ENCODE measurements at places on chromosomes 7 and 10.

DNA sequence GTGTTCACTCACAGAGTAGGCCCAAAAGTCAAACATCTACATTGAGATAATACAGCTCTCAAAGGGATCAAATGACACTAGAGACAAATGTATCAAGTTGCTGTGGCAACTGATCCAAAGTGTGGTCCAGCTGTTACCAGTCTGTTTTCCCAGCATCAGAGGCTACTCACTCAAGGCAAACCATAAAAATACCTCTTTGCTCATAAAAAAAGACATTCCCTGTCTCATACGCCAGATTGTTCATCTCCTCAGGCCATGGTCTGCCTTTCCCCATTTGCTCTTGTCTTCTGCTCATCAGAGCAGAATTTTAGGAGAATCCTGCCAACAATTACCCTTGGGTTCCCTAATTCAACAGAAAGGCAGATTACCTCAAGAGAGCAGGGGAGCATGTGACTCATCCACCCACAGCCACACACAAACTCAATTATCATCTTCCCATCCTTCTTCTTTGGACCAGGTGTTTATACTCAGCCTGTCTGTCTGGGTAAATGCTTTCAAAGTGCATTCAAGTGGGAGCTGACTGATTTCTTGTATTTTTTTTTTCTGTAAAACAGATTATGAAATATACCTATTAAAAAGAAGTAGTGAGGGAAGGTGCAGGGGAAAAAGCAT lies 226.5 kb upstream of the HPS1 start:
- peak; percentile 54 for DNase-seq

DNA sequence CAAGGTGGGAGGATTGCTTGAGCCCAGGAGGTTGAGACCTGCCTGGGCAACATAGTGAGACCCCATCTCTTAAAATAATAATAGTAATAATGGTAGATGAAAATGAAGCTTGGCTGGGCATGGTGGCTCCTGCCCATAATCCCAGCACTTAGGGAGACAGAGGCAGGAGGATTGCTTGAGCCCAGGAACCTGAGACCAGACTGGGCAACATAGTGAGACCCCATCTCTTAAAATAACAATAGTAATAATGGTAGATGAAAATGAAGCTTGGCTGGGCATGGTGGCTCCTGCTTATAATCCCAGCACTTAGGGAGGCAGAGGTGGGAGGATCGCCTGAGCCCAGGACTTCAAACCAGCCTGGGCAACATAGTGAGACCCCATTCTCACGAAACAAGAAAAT lies 49.5 kb upstream of the LMTK2 start:
- DNase-seq, result no peak

DNA sequence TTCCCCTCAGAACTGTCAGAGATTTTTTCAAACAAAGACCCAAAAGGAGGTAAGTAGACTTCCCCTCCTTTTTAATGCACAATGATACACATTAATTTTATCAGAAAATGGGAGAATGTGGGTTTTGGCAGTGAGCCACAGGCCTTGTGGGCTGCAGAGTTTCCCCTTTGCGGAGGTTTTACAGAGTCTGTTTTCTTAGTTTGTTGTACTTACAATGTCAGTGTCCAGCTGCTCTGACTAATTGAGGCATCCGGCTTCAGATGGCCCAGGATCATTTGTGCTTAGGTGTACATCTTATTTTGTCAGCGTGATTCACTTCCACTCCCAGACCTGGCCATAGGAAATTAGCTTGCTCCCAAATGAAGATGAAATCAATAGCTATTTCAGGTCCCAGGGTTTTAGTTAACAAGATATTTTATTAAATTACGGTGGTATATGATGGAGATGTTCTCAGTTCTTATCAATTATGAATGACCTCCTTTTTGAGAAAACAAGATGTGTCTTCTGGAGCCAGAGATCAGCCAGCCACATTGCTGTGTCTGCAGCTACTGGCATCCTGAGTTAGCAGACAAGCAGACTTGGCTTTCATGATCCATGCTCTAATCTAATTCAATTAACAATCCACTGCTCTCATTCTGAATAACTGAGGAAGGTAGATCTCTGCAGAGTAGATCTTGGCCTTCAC lies 1086.6 kb upstream of the SORCS1 start:
- no peak for DNase-seq

GRCh38 chr10:46992803-46993561 lies 81.8 kb downstream of the PTPN20 start:
- DNase-seq, result no peak

DNA sequence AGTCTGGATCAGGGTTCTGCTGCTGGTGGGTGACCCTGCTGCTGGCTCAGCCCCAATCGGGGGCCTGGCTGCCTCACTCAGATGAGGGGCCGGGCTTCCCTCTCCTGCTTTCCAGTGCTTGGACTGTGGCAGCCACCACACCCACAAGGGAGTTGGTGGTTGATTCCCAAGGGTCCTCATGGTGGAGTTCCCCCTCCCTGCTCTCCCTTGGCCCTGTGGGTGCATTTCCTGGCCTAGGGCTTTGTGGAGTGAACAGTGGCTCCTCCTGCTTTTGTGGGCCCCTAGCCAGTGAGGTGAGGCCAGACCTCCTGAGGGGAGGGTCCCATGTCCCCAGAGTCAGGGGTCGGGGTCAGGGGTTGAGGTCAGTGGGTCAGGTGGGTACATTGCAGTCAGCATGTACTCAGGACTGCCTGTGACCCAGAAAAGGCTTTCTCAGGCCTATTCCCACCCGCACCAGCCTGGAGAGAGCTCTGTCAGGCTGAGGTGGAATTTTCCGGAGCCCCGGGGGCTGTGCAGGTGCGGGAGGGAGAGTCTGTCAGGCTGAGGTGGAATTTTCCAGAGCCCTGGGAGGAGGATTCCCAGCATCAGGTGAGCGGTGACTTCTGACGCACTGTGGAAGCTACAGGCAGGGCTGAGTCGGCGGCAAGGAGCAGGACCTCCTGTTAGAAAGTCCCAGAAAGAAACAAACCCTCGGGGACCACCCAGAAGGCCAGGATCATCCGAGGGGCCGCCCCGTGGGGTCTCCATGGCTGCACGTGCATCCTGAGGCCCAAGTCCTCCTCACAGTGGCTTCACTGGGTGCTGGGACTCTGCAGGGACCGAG lies 94.4 kb upstream of the INSIG1 start:
- DNase-seq, result no peak

GRCh38 chr7:101099969-101100781 lies 14.9 kb downstream of the TRIM56 start:
- no peak for DNase-seq

DNA sequence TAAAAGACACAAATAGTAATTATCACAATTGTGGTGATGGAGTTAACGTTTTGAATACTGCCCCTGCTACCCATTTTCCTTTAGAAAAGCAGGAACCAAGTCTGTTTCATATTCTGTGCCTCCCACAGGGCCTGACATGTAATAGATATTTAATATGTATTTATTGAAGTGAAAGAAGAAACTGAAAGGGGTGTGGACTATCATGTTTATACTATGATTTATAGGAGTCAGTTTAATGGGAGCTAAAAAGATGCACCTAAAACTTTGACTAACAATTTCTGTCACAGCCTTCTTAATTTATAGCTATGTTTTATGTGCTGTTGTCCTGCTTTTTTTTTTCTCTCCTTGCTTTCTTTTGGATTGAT lies 24.1 kb upstream of the BHLHA15 start:
- DNase-seq, result no peak

DNA sequence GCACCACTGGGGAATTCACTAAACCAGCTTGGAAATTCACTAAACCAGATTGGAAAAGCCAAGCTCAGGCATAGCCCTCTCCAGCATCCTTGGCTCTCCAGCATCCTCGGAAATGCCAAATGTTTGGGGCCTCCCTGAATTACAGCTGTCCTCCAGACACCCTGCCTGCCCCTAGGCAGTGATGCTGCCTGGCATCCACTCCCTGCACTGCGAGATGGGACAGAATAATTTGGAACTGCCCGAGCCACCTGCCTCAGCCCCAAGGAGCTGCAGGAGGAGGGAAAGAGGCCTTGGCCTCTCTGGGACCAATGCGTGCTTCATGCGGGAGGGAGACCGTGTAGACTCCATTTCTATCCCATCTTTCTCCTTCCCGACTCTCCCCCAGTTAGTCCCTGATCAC lies 64.3 kb downstream of the INSIG1 start:
- DNase-seq, result no peak

- DNase-seq, result no peak
Observed at GRCh38 chr10:76871697-76872295, 765.8 kb downstream of the KCNMA1 start.

GRCh38 chr10:76036111-76036940 lies 604.9 kb downstream of the LRMDA start:
- DNase-seq, result peak; percentile 69

GRCh38 chr10:59537501-59537900 lies 172.1 kb downstream of the SLC16A9 start:
- no peak for DNase-seq

DNA sequence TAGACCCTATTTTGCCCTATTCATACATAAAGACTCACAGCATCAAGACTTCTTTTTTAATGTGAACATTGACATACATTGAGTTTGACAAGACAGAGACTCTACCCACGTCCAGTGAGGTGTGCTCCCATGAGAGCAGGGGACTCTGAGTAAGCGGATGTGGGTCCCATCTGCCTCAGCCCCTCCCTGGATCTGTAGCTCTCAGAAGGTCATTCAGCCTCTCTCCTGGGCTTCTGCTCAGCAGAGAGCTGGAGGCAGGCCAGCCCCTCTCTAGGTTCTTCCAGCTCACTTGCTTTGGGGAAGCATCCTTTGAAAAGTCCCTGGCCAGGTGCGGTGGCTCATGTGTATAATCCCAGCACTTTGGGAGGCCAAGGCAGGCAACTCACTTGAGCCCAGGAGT lies 146.9 kb upstream of the ZMIZ1 start:
- no peak for DNase-seq

- DNase-seq, result no peak
Observed at GRCh38 chr7:151818674-151819519, 58.0 kb downstream of the PRKAG2 start.

DNA sequence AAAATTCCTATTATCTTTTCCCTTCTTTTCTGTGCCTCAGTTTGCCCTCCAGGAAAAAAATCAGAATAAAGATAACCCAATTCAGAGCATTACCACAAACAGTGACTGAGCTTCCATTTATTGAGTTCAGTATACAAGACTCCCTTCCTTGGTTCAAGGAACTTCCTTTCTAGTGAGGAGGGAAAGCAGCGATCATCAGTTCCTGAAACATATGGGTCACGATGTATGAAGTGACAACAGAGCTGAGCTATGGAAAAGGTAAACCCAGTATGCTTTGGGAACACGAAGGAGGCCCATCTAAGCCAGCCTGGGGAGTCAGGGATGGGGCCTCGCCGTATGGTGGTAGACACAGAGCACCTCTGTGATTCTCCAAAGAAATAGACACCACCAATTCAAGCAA lies 15.8 kb downstream of the C10orf71 start:
- DNase-seq, result no peak

- DNase-seq, result no peak
Observed at GRCh38 chr10:50561816-50562215, 61.9 kb downstream of the SGMS1 start.

DNA sequence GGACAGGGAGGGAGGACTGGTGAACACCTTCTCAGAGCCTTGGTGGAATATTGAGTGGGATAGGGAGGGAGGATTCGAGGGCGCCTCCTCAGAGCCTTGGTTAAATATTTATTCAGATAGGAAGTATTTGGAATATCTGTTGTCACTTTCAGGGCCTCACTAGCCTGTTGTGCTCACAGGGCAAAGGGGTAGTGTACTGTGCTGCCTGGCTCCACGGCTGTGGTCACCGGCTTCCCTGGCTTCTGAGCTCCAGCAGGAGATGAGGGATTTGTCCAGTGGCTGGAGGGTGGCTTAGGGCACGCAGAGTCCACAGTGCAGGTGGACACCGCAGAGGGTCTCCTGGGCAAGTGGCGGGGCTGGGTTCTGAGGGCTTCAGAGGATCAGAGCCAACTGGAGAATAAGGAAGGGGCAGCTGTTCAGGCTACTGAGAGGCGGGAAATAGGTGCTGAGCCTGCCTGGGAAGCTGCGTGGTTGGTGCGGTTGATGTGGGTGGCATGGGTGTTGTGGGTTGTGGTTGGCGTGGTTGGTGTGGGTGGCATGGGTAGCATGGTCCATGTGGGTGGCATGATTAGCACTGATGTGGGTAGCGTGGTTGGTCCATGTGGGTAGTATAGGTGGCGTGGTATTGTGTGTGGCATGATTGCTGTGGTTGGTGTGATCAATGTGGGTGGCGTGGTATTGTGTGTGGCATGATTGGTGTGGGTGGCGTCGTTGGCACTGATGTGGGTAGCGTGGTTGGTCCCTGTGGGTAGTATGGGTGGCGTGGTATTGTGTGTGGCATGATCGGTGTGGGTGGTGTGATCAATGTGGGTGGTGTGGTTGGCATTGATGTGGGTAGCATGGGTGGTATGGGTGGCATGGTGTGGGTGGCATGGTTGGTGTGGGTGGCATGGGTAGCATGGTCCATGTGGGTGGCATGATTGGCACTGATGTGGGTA lies 16.7 kb downstream of the INPP5A start:
- no peak for DNase-seq

DNA sequence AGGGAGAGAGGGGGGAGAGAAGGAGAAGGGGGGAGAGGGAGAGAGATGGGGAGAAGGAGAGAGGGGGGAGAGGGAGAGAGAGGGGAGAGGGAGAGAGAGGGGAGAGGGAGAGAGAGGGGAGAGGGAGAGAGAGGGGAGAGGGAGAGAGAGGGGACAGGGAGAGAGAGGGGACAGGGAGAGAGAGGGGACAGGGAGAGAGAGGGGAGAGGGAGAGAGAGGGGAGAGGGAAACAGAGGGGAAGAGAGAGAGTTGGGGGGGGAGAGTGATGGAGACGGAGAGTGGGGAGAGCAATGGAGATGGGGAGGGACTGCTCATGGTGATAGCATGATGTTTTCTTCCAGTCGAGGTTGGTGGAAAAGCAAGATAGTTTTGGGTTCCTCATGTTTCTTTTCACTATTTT lies 172.4 kb downstream of the DNAJB6 start:
- DNase-seq, result no peak

DNA sequence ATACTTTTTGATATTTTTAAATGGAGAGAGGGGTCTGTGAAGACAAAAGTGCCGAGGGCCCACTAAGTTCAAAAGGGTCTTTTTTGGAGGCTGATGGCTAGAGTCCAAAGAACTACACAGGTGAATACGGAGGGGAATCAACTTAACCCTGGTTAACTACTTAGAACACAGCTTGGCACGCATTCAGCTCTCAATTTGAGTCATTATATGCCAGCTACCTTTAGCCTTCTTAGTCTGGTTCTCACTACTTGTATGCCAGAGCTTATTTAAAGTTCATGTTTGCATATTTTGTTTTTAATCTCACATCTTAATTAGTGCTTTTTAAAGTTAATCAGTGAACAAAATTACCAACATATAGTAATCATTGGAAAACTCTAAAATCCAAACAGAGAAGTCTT lies 80.8 kb downstream of the VWDE start:
- no peak for DNase-seq

GRCh38 chr10:66881814-66882213 lies 44.0 kb upstream of the LRRTM3 start:
- DNase-seq, result no peak

- DNase-seq, result no peak
Observed at GRCh38 chr10:58653139-58653538, 140.5 kb downstream of the BICC1 start.
